ENCODE measurements at places on chromosomes 16 and 17.

DNA sequence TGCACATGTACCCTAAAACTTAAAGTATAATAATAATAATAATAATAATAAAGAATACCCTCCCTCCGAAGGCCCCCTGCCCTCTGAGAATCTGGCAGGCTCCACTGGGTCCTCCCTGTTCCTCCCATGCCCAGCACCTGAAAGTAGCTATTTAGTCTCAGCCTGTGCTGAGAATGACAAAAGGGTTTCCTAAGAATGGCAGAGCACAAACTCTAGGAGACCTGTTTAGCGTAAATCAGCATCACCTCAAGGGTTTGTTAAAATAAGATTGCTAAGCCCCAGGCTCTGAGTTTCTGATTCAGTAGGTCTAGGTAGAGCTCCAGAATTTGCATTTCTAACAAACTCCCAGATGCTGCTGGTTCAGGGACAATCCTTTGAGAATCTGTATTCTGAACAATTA is 606.8 kb upstream of the CDH11 start:
- peak; percentile 23 for DNase-seq

DNA sequence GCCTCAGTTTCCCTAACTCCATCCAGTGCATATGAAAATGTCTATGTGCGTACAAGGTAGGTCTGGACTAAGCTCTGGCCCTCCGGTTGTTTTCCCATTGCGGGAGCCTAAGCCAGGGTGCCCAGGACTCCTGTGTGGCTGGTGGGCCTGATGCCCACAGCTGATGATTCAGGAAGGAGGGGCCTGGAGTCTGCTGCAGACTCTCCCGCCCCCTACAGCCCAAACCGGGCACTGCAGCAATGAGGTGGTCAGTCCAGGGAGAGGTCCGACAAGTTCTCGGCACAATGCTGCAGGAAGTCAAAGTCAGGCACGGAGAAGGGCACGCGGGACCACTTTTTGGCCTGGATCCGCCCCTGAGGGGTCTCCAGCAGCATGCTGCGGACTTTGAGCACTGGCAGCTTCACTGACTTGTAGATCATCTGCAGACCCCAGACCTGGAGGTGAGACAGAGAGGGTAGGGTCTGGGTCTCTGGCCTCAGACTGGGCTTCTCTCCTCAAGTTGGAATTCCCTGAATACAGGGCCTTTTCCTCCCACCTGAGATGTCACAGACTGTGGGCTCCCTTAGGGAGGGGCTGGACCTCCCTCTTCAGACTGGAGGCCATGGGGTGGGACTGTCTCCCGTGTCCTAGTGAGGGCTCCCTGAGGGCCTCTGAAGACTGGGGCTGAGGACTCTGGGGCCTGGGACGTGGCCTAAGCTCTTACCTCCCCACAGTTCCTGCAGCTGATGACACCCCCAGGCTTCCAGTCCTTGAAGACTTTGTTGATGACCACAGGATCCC is 3.4 kb upstream of the ZNF385C start:
- DNase-seq, result peak; percentile 81

GRCh38 chr17:31320791-31321190 is 631 bp downstream of the EVI2A start:
- peak; percentile 57 for DNase-seq

GRCh38 chr17:8147805-8148404 is 4.3 kb downstream of the PER1 start:
- no peak for DNase-seq

GRCh38 chr17:60311186-60311585 is 80.7 kb downstream of the USP32 start:
- DNase-seq, result no peak

- no peak for DNase-seq
Observed at GRCh38 chr17:73560661-73561060, 83.6 kb downstream of the SDK2 start.

DNA sequence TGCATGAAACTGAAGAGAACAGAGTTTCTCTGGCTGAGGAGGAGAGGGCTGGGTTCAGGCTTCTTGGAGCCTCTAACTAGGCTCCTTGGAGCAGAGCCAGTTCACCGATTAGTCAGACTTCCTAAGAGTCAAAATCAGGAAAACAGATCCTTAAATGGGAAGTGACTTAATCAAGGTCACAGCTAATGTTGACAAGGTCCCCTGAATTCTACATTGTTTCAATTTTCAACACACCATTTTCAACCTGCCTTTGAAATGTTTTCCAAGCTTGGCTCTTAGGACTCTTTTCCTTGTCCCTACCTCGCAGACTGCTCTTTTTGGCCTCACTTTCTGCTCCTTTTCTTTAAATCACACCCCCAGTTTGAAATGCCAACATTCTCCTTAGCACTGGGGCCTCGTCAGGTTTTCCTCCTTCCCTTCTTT is 16.3 kb downstream of the MYL4 start:
- peak; percentile 93 for DNase-seq

- no peak for DNase-seq
Observed at GRCh38 chr16:13060932-13061331, 159.5 kb downstream of the SHISA9 start.

DNA sequence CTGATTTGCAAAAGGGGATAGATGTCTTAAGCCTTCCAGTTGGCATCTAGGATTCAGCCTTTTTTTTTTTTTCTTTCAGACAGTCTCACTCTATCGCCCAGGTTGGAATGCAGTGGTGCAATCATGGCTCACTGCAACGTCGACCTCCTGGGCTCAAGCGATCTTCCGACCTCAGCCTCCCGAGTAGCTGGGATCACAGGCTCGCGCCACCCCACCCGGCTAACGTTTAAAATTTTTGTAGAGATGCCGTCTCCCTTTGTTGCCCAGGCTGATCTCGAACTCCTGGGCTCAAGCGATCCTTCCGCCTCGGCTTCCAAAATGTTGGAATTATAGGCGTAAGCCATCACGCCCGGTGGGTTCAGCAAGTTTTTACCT is 571 bp upstream of the CCP110 start:
- no peak for DNase-seq

DNA sequence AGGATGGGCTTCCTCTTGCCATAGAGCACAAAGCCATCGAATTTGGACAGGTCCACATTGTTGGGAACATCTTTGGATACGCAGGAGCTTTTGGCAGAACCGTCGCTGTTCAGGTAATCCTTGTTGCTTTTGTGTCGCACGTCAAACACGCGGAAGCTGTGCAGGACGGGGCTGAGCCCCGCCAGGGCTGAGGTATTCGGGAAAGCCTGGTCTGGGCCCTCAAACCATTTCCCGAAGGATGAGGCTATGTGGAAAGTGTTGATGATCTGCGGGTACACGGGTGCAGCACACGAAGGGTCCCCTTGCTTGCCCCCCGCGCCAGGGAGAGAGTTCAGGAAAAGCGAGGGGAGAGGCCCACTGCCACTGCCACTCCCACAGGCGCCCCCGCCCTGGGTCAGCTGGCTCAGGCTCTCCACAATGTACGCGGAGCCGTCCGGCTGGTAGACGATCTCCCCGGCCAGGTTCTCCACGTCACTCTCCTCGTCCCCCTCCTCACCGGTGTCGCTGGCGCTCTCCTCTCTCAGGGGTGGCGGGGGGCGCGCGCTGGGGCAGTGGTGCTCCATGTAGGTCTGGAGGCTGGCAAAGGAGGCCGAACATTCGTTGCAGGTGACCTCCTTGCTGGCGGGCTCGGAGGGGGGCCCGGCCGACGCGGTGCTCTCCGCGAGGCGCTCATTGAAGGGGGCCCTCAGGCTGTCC is 88.5 kb downstream of the ZFHX3 start:
- no peak for DNase-seq

Data from cardiac muscle cell (in vitro differentiated cells and primary cell).